ENCODE measurements at places on chromosomes 4 and X.

GRCh38 chrX:96435378-96436035 is 249.1 kb upstream of the DIAPH2 start:
- no peak for DNase-seq

DNA sequence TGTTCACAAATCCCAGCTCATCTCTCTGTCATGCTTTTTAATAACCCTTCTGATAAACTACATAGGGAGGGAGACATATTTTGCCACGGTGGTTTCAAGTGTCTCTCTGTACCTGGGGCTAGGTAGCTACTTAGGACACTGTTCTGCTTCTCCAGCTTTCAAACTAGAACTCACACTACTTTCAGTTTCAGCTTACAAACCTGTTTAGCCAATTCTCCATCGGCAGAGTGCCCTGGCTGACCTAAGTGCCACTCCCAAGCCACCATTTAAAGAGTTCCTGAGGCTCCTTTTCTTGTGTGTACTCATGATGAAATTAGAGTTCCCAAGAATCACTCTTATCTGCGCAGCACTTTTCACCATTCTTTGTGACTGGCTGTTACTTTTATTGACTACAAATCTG is 899.2 kb downstream of the FAT4 start:
- no peak for DNase-seq

- DNase-seq, result no peak
These were observed 63.3 kb downstream of the GPAT3 start for GRCh38 chr4:83599183-83599582.

- no peak for DNase-seq
These were observed 53.7 kb upstream of the TADA2B start for GRCh38 chr4:6989331-6989923.

GRCh38 chr4:34466411-34466810 is 1777.9 kb downstream of the ARAP2 start:
- DNase-seq, result no peak

Measured in liver (tissue), 10 donors.